ENCODE measurements at places on chromosomes 3 and 15.

DNA sequence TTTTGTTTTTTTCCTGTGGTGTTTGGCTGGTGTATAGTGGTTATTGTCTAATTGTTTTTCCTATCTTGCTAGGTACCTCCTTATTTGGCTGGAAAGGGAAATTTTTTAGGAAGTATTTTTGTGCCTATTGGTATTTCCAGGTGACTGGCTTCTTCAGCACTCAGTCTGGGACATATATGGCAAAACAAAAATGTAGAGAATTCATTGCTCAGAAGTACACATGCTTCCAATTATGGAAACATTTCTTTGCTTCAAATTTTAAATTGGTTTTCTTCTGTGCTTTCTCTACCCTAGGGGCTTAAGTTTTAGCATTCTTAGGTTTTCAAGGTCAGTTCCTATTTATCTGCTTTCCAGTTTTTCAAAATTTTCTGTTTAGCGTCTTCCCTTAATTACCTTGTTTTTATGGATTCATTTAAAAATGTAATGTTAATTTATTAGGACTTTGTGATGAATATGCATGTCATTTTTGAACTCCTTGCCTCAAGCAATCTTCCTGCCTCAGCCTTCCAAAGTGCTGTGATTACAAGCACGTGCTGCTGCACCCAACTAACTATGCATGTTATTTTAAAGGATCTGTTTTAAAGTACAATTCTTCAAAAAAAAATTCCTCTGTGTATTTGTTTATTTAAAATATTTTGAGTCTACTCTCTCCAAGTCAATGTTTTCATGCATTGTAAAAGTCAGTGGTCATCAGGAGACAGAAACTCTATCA lies 231.9 kb upstream of the DPPA4 start:
- no peak for DNase-seq

DNA sequence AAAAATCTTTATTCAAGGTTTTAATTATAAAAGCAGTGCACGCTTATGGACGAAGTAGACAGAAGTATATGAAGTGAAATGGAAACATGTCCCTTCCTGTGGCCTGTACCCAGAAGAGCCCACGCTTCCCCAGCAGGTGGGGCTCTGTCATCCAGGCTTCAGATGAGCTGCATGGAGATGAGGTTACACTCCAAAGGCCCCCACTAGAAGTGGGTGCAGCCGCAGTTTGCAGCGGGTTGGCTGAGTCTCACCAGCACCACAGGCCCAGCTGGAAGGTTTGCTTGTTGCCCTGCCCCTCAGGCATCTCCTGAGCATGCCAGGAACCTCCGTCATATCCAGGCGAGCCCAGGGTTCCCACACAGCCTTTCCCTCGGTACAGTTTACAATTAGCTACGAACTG lies 33.1 kb downstream of the PRR20G start:
- no peak for DNase-seq

DNA sequence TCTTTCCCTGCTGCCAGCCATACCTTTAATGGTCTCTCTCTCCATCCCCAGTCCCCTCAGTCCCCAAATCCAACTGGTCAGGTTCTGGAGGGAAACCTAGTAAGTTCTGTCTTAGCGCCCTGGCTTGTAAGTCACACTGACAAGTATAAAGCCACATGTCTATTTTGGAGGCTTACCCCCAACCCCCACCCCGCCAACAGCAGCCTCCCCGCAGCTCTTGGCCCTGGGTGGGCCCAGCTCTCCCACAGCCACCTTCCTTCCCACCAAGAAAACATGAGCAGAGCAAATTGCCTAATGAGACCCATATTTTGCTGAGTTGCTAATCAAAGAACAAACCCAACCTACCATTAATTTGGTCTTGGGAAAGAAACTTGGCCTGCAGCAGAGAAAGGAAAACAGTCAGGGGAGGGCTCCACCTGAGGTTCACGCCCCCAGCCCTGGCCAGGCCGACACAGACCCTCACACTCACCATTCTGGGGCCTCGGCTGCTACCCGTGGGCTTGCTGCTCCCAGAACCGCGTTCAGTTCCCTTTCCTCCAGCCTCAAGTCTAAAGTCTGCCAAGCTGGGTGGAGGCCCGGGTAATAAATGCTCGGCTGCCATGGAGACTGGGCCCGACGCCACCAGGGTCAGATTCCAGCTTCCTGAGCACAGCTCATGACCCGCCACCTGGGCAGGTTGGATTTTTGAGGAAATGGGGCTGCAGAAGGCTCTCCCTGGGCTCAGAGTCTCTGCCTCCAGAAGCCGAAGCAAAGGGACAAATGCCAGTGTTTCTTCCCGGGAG lies at the start of gene CALML4:
Gene CALML4, minus strand, starts transcription at position 557 of the 782 bp plus-strand sequence. Its CDS starts 85 bp downstream, at position 472.
- DNase-seq = peak; percentile 94

DNA sequence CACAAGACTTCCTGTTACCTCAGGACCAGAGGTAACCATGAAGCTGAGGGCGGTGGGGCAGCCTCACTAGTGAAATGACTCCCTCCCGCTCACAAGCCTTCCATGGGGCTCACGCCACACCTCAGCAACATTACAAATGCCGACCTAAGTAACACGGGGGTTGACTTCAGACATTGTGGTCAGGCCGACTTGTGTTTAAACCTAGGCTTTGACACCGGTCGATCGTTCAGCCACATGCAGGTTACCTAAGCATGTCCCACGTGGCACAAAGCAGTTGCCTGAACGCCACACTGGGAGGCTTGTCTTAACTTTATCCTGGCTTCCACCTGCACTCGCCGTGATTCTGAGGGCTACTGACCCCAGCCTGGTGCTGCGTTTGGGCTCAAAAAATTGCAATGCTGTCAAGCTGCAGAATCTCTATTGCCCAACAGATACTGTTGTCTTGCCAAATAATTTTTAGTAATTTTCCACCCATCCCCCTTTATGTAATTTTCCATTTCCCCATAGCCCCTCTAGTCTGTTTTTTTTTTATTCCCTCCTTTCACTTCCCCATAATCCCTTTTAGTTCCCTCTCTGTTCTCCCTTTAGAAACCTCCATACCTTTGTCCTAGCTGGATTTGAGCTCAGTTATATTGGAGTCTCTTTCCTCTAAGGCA lies 158.6 kb upstream of the RGMA start:
- peak; percentile 45 for DNase-seq

Data from left lobe of liver (tissue), 2 donors.